ENCODE measurements at places on chromosomes 16 and 17.

- no peak for DNase-seq
These were observed 9.2 kb downstream of the CDIP1 start for GRCh38 chr16:4529085-4530060.

DNA sequence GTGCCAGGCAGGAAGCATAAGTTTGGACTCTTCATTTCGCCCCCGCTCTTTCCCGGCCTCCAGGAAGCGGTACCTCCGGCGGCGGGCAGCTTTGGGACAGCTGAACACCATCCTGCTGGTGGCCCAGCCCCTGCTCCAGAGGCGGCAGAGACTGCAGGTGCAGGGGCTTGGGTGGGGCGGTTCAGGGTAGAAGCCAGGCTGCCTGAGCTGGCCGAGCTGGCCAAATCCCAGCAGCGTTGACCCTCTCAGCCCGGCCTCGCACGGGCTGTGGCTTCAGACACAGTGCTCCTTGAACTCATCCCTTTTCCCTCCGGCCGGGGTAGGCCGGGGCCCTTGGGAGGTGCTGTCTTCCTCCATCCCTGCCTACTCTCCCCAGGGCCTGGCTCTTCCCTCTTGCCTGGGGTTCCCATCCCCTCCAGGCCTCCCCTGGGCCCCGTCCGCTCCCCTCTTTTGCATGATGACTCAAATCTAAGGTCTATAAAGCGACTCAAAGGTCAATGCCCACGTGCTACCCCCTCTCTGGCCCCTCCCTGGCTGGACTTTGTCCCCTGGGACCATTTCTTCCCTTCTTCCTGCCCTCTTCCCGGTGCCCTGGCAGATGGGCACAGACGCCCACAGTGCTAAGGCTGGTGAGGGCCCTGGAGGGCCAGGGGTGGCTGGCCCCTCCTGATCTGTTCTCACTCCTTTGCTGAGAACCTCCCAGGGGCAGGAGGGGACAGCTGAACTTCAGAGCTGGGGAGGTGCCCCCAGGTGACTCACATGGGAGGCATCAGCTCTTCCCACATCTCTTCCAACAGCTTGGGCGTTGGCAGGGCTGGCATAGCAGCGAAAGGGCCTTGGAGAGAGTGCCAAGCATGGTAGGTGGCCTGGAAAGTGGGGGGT lies 22.7 kb downstream of the MYO15B start:
- no peak for DNase-seq

GRCh38 chr16:9316615-9317014 lies 225.2 kb downstream of the HAPSTR1 start:
- no peak for DNase-seq

DNA sequence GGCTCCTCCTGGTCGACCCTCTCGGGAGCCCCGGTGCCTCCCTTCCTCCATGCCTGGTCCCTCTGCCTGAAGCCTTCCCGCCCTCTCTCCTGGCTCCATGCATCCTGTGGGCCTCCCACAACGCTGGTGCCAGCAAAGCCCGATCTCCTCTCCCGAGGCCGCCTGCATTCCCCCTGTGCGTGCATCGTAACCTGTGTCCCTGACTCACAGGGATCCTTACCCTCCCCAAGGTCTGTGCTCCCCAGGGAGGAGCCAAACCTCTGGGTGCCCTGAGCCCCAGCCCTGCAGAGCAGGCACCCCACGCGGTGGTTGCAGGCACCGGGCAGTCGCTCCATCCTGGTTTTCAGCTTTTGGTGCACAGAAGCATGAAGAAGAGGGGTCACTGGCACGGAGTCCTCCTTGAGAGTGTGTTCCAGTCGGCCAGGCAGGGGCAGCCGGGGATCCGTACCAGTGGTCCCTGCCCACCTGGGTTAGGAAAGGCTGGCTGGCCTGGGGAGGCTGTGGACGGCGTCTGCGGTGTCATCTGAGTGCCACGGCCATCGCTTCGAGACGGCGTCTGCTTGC lies 1.8 kb upstream of the ENPP7 start:
- no peak for DNase-seq

GRCh38 chr16:9943121-9943520 lies 239.1 kb downstream of the GRIN2A start:
- no peak for DNase-seq

GRCh38 chr16:56417138-56417537 lies 8.2 kb downstream of the AMFR start:
- no peak for DNase-seq

- no peak for DNase-seq
These were observed 27.9 kb downstream of the SLFN12 start for GRCh38 chr17:35404360-35404759.

- no peak for DNase-seq
These were observed 124.8 kb downstream of the STXBP4 start for GRCh38 chr17:55093353-55093752.

- DNase-seq: no peak
These were observed 77.9 kb downstream of the CCT6B start for GRCh38 chr17:34883106-34884000.

GRCh38 chr17:13415871-13416416 lies 185.8 kb downstream of the HS3ST3A1 start:
- DNase-seq: no peak

DNA sequence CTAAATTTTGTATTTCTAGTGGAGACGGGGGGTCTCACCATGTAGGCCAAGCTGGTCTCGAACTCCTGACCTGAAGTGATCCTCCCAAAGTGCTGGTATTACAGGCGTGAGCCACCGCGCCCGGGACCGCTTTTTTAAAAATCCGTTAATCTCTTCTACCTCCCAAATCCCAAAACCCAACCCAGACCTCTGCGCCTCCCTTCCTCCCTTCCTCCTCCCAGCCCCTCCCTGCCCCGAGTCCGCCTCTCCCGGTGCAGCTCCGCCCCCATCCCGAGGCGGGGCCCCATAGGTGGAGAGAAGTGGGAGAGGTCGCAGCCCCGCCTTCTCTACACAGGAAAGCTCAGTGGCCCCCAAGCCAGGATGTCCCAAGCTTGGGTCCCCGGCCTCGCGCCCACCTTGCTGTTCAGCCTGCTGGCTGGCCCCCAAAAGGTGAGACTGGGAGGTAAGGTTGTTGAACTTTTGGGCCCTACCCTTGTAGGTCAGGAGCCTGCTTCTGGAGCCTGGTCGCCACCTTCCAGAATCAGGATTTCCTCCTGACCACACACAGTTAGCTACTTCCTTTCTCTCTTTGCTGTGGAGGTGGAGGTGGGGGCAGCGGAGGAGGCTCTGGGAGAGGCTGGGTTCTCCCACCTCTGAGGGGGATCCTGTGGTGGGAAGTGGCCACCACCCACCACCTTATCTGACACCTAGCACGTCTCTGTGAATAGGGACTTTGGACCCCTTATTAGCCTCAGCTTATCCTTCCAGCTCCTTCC lies at the start of gene TMEM92:
Gene TMEM92 (plus strand): TSS at position 325 of the 755 bp plus-strand sequence. CDS start 36 bp downstream, at position 361.
- DNase-seq: no peak

DNA sequence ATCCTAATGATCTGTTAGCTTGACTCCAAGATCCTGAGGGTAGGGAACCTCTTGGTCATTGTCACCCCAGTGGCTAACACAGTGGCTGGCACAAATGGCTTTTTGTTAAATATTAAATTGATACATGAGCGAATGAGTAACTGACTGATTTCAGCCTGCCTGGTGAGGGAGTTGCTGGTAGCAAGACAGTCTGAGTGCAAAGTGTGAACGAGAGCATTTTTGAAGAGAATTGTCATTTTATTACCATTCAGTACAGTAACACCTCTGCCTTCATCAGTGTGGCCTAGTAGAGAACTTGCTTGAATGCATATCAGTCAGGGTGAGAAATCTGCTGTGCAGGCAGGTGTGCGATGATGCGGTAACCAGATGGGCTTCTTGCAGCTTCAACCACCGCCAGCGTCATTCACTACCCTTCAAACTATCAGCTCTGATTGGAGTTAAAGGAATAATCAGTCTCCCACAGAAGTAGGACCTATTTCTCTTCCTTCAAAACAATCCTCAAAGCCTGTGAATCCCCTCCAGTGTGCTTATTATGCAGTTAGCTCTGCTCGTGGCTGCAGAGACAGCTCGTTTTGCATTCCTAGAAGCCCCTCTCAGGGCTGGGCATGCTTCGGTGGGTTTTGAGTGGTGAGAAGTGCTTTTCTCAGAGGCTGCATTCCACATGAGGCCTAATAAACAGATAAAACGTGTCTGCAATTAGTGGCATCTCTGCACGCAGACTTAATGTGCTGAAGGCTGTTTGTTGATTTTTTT lies 29.0 kb downstream of the HEXIM2 start:
- DNase-seq: no peak

DNA sequence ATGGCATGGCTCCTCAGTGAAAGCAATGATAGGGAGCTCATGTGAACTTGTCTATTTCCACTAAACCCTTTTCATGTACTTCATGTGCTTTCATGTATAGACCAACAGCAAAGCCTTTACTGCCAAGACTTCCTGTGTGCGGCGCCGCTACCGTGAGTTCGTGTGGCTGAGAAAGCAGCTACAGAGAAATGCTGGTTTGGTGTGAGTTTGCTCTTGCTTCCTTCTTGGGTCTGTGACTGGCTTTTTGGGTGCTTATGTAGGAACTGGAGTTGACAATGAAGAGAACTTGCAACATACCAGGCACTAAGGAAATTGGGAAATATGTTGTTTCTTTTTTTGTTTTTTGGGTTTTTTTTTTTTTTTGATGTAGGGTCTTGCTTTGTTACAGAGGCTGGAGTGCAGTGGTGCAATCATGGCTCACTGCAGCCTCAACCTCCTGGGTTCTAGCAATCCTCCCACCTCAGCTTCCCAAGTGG lies 5.7 kb downstream of the SNX11 start:
- no peak for DNase-seq

All from CMK (cell line).